Airway epithelial cell (primary cell): ENCODE measurements at places on chromosomes 1 and 21. TPM values are rescaled to one million over a fixed set of nuclear protein-coding genes. Genes with fewer than 3 reads are reported as not detected.

CLDN17 gene
- 0.56 and 0.70 TPM in 2 replicates for total RNA-seq

CHI3L1 gene
- total RNA-seq: 0.09 and 0.35 TPM in 2 replicates

CATSPERE gene
- total RNA-seq: 0.07 TPM in 1 of 2 replicates, not detected in the other

CBS gene
- 8.0 and 23.9 TPM in 2 replicates for total RNA-seq

SV2A gene
- total RNA-seq: 3.4 and 4.5 TPM in 2 replicates

F13B gene
- total RNA-seq: not detected in 2 replicates

MAN1C1 gene
- total RNA-seq: 0.65 and 1.1 TPM in 2 replicates

RHOU gene
- 0.07 and 0.19 TPM in 2 replicates for total RNA-seq

SPRR3 gene
- 286 and 324 TPM in 2 replicates for total RNA-seq

OR6K2 gene
- total RNA-seq: not detected in 2 replicates

COL8A2 gene
- 0.74 and 1.1 TPM in 2 replicates for total RNA-seq

RGS1 gene
- not detected in 2 replicates for total RNA-seq

PLEKHN1 gene
- total RNA-seq: 13.5 and 16.1 TPM in 2 replicates

CCDC30 gene
- total RNA-seq: 0.09 and 0.21 TPM in 2 replicates

VWA5B1 gene
- not detected in 2 replicates for total RNA-seq

CRP gene
- not detected in 2 replicates for total RNA-seq

ASAP3 gene
- 17.2 and 20.3 TPM in 2 replicates for total RNA-seq
